ENCODE measurements at places on chromosomes 1 and 21. TPM values are rescaled to one million over a fixed set of nuclear protein-coding genes. Genes with fewer than 3 reads are reported as not detected.

The NCSTN gene
- total RNA-seq: 59.7 TPM

The ACOT11 gene
- total RNA-seq: 19.1 TPM

The SOX13 gene
- total RNA-seq: 20.5 TPM

The MIS18A gene
- total RNA-seq: 4.6 TPM

The GBP3 gene
- 21.1 TPM for total RNA-seq

The FCER1G gene
- 50.2 TPM for total RNA-seq

The ERG gene
- 9.5 TPM for total RNA-seq

DNA sequence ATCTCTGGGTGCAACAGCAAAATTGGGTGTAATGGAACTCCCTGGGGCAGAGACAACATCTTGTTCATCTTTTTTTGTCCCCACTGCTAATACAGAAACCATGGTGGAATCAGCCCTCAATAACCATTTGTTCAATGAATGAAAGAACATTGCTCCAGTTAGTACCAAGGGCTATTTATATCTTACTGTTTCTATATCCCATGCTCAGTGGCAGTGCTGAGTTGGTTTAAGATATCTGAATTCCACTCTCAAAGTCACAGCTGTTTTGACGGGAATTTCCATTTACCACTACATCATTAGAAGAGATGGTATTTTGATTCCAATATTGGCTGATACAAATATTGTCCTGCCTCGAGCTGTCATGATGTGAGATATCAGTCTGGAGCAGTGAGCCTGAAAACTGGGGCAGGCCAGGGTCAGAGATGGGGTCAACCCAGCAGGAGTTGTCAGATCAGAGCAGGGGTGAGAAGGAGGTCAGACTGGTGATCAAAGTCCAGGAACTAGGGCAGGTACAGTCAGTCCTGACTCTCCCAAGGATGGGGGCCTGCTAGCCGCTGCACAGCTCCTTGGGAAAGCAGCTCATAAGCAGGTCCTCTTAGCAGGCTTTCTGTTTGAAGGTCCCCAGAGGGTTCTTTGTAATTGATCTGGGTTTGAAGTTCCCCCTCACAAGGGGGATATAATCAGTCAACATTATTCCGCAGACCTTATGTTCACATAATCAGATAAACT is 5.8 kb upstream of the PHC2 start:
- H3K36me3 ChIP-seq: no peaks in the 10 kb centered on the region
- no peak overlapping the region for H3K27ac ChIP-seq
- H3K4me1 ChIP-seq: peaks cover 5% of the 10 kb centered on the region
- DNase-seq: no peak
- H3K27me3 ChIP-seq: no peaks in the 10 kb centered on the region
- H3K4me3 ChIP-seq: no peak overlapping the region

DNA sequence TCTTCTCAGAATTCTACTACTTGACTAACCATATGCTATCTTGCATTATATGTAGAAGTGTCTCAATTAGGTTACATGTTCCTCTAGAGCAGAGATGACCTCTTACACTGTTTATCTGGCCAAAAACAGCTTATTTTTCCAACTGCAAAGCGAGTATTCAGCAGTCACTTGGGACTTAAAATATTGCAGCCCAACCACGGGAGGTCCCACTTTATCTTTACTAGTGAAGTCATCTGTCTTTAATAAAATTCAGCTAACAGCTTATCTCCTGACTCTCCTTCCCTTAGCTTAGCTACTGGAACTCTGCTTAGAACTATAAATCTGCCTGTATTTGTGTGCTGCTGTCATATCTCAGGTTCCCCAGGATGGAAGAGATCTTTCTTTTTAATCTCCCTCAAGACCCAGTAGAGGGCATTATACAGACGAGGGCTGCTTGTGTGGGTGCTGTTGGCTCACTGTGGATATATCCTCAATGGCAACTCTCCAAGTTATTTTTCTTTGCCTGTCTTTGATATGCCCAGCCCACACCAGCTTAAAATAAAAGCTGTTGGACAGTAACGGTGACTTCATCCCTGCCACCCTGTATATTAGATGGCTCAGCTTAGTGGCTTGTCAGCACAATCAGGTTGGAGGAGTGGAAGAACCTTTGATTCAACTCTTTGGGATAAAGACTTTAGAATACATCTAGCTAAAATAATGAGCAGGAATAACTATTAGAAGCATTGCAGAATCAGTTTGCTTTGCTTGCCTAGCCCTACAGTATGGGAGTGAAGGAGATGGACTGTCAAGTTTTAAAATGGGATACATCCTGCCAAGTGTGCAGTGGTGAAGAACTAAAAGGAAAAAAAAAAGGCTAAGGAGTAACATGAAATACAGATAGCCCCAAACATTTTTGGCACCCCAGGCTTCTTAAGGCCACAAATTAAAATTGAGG is 9.6 kb downstream of the ENSA start:
- H3K27ac ChIP-seq: peak overlapping the region; percentile 75
- H3K27me3 ChIP-seq: no peaks in the 10 kb centered on the region
- DNase-seq: no peak
- peaks cover 43% of the 10 kb centered on the region for H3K4me1 ChIP-seq
- H3K4me3 ChIP-seq: no peak overlapping the region
- peaks cover 18% of the 10 kb centered on the region for H3K36me3 ChIP-seq

- H3K4me1 ChIP-seq: peaks cover 24% of the 10 kb centered on the region
- peak overlapping the region; percentile 43 for H3K27ac ChIP-seq
- H3K27me3 ChIP-seq: no peaks in the 10 kb centered on the region
- DNase-seq: no peak
These were observed 32.1 kb downstream of the SH3BGR start for GRCh38 chr21:39483917-39484316.

- no peak for DNase-seq
- H3K4me3 ChIP-seq: no peak overlapping the region
- no peaks in the 10 kb centered on the region for H3K4me1 ChIP-seq
- no peaks in the 10 kb centered on the region for H3K27me3 ChIP-seq
- no peak overlapping the region for H3K27ac ChIP-seq
- H3K36me3 ChIP-seq: no peaks in the 10 kb centered on the region
These were observed 9.5 kb upstream of the PLEKHM2 start for GRCh38 chr1:15674386-15675159.

DNA sequence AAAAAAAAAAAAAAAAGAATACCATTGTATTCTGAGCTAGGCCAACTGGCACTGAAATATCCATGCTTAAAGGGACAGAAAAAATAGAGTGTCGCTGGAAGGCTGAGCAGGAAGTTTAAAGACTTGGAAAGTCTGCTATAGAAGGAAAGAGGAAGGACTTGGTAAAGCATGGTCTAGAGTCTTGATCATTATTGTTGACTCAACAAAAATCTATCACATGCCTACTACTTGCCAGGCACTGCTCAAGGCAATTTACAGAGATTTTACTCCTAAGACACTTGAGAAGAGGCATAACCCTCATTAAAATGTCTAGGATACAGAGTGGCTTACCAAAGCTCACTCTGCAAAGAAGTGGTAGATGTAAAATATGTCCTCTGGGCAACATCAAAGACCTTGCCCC is 324.0 kb upstream of the DAB1 start:
- H3K4me1 ChIP-seq: no peaks in the 10 kb centered on the region
- H3K27me3 ChIP-seq: no peaks in the 10 kb centered on the region
- H3K27ac ChIP-seq: no peak overlapping the region
- H3K36me3 ChIP-seq: no peaks in the 10 kb centered on the region
- DNase-seq: no peak

DNA sequence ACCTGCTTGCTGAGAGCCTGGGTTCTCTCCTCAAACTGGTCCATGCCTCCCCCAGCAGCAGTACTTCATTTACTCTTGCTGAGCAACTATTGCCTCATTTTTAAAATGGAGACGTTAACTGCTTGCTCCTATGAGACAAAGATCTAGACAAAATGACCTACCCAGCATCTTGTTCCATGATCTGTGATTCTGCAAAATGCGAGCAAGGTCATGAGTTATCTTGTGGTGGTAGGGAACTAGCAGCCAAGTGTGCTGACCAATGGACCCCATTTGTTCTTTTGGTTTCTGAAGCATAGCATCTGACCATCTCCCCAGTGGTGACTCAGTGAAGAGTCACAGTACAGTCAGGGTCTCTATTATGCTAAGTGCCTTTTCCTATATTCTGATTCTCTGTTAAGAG is 40.4 kb downstream of the TBX15 start:
- H3K27ac ChIP-seq: no peak overlapping the region
- H3K4me3 ChIP-seq: no peak overlapping the region
- no peaks in the 10 kb centered on the region for H3K4me1 ChIP-seq

- DNase-seq: no peak
- no peak overlapping the region for H3K4me3 ChIP-seq
- H3K36me3 ChIP-seq: no peaks in the 10 kb centered on the region
- H3K27ac ChIP-seq: no peak overlapping the region
These were observed 44.3 kb downstream of the TMEM51 start for GRCh38 chr1:15197591-15198447.

DNA sequence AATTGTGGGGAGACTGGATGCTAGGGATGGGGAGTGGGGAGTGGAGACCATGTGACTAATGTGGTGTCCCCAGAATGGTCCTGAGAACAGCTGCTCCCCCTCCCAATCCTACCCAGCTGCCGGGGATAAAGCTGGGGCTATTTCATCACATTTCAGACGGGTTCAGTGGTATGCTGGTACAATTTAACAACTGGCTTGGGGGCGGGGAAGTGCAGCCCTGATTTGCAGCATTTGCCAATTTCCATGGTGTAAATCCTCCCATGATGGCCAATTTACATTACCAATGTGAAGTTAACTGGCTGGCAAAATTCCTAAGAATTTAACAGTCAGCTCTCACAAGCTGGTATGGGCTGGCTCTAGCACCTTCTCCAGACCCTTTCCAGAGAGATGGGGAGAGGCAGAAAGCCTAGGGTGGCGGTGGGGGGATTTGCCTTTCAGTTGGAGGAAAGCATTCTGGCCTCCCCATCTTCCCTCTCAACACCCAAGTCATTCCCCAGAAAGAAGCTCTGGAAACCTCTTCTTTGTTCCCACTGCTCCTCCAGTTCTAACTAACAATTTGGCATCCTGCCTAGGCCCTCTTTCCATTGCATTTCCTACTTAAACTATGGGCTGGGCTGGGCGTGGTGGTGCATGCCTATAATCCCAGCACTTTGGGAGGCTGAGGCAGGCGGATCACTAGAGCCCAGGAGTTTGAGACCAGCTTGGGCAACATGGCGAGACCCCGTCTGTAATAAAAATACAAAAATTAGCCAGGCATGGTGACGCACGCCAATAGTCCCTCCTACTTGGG is 11.3 kb upstream of the ADGRB2 start:
- H3K27ac ChIP-seq: no peak overlapping the region
- peaks cover 16% of the 10 kb centered on the region for H3K4me1 ChIP-seq
- peaks cover 16% of the 10 kb centered on the region for H3K27me3 ChIP-seq
- no peak overlapping the region for H3K4me3 ChIP-seq

DNA sequence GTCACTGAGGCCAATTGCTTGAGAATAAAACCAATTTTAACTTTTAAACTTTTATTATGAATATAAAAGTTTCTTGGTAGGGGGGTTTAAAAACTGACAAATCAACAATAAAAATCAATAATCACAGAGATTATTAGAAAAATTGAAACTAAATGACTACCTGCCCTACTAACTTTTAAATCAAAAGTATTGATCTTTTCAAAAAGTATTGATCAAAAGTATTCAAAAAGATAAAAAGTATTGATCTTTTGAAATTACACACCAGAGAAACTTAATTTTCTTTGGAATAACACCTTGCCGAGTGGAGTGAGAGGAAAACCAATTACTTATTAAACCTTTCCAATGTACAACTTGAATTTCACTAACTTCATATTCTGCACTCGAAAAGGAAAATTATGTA is 2.2 kb downstream of the SLC30A1 start:
- H3K36me3 ChIP-seq: no peaks in the 10 kb centered on the region
- H3K27me3 ChIP-seq: no peaks in the 10 kb centered on the region
- H3K4me3 ChIP-seq: peak overlapping the region; percentile 92
- peaks cover 76% of the 10 kb centered on the region for H3K4me1 ChIP-seq

DNA sequence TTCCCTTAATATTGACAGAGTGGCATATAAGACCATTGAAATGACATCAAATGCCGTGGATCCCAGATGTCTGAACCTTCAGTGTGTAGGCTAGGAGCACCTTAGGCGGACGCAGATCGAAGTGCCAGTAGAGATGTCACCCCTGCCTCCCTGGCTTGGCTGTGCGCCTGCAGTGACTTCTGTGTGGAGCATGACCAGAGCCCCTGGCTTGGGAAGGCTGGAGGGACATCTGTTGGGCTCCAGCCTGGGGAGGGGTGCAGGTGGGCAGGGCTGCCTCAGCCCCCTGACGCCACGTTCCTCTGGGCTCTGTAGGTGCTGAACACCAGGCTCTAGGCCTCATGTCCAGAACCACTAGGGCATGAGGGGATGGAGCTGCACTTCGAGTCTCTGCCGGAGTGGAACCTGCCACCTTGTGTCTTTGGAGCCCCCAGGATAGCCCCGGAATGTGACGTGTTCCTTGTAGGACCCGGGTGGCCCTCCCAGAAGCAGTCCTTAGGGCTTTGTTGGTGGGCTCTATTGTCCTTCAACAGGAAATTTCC is 103.8 kb downstream of the ADARB1 start:
- peaks cover 66% of the 10 kb centered on the region for H3K36me3 ChIP-seq
- DNase-seq: peak; percentile 75
- H3K27ac ChIP-seq: no peak overlapping the region
- H3K4me3 ChIP-seq: no peak overlapping the region

GRCh38 chr1:43799656-43800635 is 92.6 kb downstream of the ST3GAL3 start:
- DNase-seq: no peak
- no peaks in the 10 kb centered on the region for H3K36me3 ChIP-seq
- no peak overlapping the region for H3K27ac ChIP-seq
- no peaks in the 10 kb centered on the region for H3K27me3 ChIP-seq

Data from esophagus muscularis mucosa (tissue), 4 donors.